ENCODE measurements at places on chromosomes 3 and 15.

- no peak for DNase-seq
These were observed 15.3 kb upstream of the MYLK start for GRCh38 chr3:123899300-123899865.

GRCh38 chr3:41598402-41599126 lies 363.3 kb downstream of the ULK4 start:
- DNase-seq, result no peak

DNA sequence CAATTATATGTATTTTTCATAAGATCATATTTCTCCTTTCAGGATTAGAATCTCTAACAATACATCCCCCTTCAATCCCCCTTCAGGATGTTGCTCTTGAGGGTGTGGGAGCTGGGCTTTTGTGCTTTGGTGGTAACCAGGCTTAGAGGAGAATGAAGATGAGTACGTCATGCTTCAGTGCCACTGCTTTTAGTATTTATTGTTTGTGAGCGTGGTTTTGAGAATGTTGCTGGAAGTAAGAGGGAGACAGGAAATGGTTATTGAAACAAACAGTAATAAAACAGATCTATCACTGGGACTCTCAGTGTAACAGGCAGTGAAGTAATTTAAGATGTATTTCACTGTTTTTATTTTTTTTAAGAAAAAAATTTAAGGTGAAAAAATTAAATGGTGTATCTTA lies 35.3 kb downstream of the GBE1 start:
- DNase-seq, result no peak

- no peak for DNase-seq
These were observed 388 bp downstream of the ACY1 start for GRCh38 chr3:51983578-51984268.

DNA sequence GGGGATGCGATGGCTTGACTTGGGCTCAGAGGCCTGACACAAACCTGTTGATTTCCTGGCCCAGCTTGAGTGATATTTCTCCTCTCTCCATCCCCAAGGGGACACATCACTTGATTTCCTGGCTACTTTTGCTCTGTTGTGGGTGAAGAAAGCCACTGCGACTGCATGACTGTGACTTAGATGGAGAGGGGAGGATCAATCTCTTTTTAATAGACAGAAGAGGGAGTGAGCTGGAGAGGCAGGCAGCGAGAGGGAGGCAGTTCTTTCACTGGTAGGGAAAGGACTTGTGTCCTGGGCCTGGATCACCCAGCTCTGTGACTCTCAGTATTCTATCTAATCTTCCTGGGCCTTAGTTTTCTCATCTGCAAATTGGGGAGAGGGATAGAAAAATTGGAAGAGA lies 189.8 kb upstream of the RGMA start:
- no peak for DNase-seq
